ENCODE measurements at places on chromosomes 1 and 21. TPM values are rescaled to one million over a fixed set of nuclear protein-coding genes. Genes with fewer than 3 reads are reported as not detected.

DNA sequence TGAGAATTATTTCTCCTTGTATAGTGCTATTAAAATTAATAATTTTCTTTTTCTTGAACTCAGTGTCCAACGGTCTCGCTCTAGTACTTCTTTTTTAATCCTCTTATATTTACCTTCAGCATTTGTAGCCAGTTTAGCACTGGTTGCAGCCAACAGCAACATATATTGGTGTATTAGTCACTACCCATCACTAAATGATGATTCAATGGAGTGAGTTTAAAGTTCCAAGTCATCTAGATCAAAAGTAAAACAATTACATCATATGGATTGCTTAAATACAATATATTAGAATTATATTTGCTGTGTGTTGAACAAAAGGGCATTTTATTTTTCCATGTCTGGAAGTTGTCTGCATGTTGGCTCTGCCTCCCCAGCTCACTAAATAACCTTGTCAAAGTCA is 591.8 kb downstream of the ADGRL2 start:
- H3K4me3 ChIP-seq = no peak overlapping the region
- H3K27ac ChIP-seq = no peak overlapping the region
- no peaks in the 10 kb centered on the region for H3K36me3 ChIP-seq
- no peaks in the 10 kb centered on the region for H3K4me1 ChIP-seq

TMOD4 gene
- 2.6 TPM for total RNA-seq

DNA sequence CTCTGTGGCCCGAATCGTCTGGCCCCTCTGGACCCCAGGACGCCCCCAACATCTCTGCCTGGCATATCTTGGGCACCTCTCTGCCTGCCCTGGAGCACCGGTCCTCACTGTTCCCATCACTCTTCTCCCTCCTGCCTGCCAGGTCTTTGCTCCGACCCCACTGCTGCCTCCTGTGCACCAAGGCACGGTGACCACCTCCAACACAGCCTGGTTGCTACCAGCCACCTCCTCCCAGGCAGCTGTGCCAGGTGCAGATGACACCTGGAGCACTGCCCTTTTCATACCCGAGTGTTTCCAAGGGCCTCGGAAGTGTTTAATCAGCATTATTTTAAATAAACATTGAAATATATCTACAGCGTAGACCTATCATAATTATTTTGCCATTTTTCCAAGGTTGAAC is 31.3 kb downstream of the PKNOX1 start:
- no peak for DNase-seq
- H3K27me3 ChIP-seq = no peaks in the 10 kb centered on the region
- H3K27ac ChIP-seq = no peak overlapping the region
- no peak overlapping the region for H3K4me3 ChIP-seq
- H3K4me1 ChIP-seq = no peaks in the 10 kb centered on the region

DNA sequence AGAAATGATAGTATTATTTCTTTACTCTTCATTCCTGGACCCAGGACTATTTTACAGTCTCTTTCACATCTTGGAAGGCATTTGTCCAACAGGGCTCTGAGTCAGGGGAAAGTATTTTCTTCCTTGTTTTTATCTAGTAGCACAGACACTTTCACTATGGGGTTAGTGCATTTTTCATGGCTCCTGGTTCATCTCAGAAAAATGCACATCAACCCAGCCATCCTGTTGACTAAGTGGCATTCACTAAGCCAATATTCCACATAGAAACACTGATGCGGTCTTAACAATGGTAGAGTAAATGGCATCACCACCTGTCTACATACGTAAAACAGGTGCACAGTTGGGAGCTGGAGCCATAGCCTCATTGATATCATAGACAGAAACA is 87.4 kb upstream of the C1orf21 start:
- H3K4me3 ChIP-seq = no peak overlapping the region
- H3K4me1 ChIP-seq = peaks cover 6% of the 10 kb centered on the region
- H3K27ac ChIP-seq = no peak overlapping the region
- no peak for DNase-seq
- no peaks in the 10 kb centered on the region for H3K36me3 ChIP-seq

DNA sequence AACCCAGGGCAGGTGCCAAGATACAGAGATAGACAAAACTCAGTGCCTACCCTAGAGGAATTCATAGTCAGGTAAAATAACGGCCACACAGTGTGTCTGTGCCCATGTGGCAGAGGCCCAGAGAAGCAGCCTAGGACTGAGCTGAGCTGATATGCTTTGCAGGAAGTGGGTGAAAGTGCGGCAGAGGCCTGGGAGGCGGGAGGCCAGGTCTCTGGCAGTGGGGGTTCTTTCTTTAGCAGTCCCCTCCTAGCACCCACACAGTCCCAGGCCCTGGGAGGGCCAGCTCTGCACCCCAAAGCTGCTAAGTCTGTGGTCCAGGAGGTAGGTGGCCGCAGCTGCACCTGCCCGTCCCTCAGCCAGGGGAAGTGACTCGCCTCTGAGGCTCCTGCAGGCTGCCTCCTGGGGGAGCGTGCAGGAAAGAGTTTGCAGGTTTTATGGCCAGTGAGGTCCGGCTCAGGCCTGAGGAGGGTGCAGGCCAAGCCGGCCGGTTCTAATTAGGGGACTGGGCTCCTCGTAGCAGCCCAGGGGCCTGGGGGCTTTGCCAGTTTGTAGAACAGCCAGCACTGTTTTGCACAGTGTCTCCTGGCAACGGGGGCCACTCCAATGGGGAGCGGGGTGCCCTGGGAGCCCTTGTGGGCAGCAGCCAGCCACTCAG is 107.9 kb downstream of the SPSB1 start:
- DNase-seq = no peak
- peaks cover 10% of the 10 kb centered on the region for H3K4me1 ChIP-seq
- H3K36me3 ChIP-seq = no peaks in the 10 kb centered on the region
- no peak overlapping the region for H3K27ac ChIP-seq

DNA sequence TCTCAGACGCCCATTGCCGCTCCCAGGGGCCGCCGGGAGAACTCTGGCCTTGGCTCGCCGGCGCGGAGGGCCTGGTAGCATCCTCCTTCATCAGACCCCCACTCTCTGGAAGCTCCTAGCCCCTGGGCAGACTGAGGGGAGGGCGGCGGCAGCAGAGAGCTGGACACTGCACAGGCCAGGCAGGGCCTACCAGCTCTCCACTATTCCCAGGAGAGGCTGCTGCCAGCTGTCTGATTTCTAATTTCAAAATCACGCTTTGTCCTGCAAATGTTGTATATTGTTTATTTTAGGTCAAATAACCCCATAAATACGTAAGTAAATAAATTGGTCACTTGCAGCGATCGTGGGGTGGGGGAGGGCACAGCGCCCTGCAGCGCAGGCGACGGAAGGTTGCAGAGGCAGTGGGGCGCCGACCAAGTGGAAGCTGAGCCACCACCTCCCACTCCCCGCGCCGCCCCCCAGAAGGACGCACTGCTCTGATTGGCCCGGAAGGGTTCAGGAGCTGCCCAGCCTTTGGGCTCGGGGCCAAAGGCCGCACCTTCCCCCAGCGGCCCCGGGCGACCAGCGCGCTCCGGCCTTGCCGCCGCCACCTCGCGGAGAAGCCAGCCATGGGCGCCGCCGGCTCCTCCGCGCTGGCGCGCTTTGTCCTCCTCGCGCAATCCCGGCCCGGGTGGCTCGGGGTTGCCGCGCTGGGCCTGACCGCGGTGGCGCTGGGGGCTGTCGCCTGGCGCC is at the start of gene MTARC1:
Gene MTARC1 (plus strand): TSS at position 577 of the 732 bp plus-strand sequence. CDS start 32 bp downstream, at position 609.
- H3K36me3 ChIP-seq = no peaks in the 10 kb centered on the region
- DNase-seq = no peak
- H3K4me1 ChIP-seq = no peaks in the 10 kb centered on the region

GRCh38 chr1:231576804-231577718 is 48.6 kb downstream of the TSNAX start:
- H3K4me3 ChIP-seq = no peak overlapping the region
- DNase-seq = no peak
- H3K4me1 ChIP-seq = no peaks in the 10 kb centered on the region
- H3K36me3 ChIP-seq = no peaks in the 10 kb centered on the region

DNA sequence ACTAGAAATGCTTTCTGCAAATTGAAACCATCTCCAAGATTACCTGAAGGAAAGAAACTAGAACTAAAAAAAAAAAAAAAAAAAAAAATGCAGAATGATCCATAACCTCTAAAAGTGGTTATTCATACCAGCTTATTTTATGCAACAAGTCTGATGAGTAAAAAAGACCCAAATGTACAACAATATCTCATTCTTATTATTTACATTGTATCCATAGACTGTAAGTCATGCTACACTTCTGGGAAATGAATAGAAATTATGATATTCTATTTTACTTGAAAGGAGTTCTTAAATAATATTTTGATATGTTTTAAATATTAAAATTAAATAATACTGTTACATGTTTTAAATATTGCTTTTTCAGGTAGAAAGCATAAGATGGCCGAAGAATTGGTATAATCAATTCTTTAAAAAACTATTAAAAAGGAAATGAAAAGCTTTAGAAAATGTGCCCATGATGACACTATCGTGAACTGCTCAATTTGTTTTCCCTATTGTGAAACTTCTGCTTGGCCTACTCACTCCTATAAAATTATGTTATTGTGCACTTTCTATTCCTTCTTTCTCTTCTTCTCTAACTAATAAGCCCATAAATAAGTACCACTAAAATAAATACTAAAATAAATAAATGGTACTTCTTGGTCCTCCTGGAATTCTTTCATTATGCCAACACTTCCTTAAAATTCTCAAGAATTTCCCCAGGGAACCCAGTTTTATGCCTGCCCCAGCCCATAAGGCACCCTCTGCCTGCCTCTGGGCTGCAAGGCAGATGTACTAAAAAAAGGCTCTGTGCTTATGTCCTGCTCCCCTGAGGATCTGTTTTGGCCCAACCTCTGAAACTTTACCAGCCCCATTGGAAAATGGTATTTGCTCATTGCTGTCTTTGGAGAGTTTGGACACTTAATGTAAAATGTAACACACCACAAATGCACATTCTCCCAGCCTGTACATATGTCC is 18.1 kb downstream of the SAMSN1 start:
- H3K27me3 ChIP-seq = no peaks in the 10 kb centered on the region
- H3K27ac ChIP-seq = peak overlapping the region; percentile 95
- DNase-seq = no peak
- peak overlapping the region; percentile 84 for H3K4me3 ChIP-seq

LEPR gene
- 1.4 TPM for total RNA-seq

MPZ gene
- 3.0 TPM for total RNA-seq

DNA sequence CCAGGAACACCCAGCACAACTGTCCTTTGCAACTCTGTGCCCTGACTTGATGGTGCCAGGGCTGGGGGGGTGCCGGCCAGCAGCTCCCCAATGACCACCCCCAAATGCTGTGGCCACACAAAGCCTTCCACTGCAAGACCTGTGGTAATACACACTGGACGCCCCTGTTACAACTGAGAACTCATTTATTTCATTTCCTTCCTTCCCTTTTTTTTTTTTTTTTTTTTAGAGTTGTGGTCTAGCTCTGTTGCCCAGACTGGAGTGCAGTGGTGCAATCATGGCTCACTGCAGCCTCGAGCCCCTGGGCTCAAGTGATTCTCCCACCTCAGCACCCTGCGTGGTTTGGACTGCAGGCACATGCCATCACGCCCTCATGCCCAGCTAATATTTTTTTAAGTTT is 25.2 kb downstream of the TP73 start:
- H3K27ac ChIP-seq = no peak overlapping the region
- H3K4me3 ChIP-seq = no peak overlapping the region
- DNase-seq = no peak

GRCh38 chr1:34781844-34782391 is 904 bp downstream of the GJB3 start:
- H3K36me3 ChIP-seq = no peaks in the 10 kb centered on the region
- H3K27ac ChIP-seq = no peak overlapping the region
- peaks cover 53% of the 10 kb centered on the region for H3K27me3 ChIP-seq

GRCh38 chr1:6235296-6235677 is 477 bp downstream of the ICMT start:
- H3K4me3 ChIP-seq = peak overlapping the region; percentile 91
- H3K27ac ChIP-seq = peak overlapping the region; percentile 87
- DNase-seq = peak; percentile 14
- peaks cover 18% of the 10 kb centered on the region for H3K36me3 ChIP-seq

UBXN10 gene
- 2.9 TPM for total RNA-seq

- peaks cover 16% of the 10 kb centered on the region for H3K27me3 ChIP-seq
- no peaks in the 10 kb centered on the region for H3K4me1 ChIP-seq
- H3K27ac ChIP-seq = no peak overlapping the region
- DNase-seq = no peak
- no peaks in the 10 kb centered on the region for H3K36me3 ChIP-seq
These were observed 10.8 kb upstream of the BCAR3 start for GRCh38 chr1:93692451-93692861.

GPR3 gene
- total RNA-seq = 3.2 TPM

DNA sequence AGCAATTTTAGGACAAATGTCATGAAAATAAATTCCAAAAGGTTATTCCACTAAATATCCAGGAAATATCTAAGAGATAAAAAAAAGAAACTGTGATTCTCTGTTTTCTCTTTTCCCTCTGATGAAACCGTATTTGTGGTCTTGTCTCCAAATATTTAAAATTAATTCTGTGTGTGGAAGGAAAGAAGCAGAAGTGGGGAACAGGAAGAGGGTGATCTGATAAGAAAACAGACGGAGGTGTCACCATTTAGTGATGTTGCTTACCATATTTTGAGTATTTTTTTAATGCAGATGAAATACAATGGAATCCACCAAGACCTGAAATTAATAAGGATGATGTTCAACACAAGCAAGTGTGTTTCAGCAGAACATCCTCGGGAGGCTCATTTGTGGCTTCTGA is 29.6 kb downstream of the CLCA1 start:
- DNase-seq = no peak
- H3K36me3 ChIP-seq = no peaks in the 10 kb centered on the region
- H3K4me3 ChIP-seq = no peak overlapping the region
- H3K27me3 ChIP-seq = peaks cover 23% of the 10 kb centered on the region
- H3K27ac ChIP-seq = no peak overlapping the region
- H3K4me1 ChIP-seq = peaks cover 10% of the 10 kb centered on the region

DNA sequence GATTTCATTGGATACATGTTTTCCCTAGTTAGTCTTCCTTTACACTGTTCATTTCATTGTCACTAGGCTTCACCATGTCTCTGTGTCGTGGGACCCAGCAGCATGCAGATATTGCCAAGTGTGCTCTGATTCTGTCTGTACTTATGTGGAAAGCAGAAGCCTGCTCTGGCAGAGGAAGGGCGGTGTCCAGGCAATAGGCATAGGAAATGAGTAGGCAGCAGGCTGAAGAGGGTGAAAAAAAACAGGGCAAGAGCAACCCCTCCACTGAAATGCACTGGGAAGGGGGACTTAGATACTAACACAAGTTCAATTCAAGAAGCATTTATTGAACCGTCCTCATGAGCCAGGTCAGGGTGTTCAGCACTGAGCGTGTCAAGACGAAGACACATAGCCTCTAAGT is 85.2 kb upstream of the VAV3 start:
- peaks cover 3% of the 10 kb centered on the region for H3K4me1 ChIP-seq
- no peak overlapping the region for H3K27ac ChIP-seq
- peaks cover 3% of the 10 kb centered on the region for H3K27me3 ChIP-seq

Data from activated T-helper 1 cell treated with anti-CD3 and anti-CD28 coated beads, Interleukin-12 subunit alpha, Interleukin-12 subunit beta, Interleukin-2, Interleukin-4 antibody, amounts not matched to agents 30 ng/mL and 10 ng/mL and 1 ng/mL, durations not matched to agents 14 hours and 24 hours and 36 hours (primary cell).